ENCODE measurements at places on chromosomes 7 and 10.

DNA sequence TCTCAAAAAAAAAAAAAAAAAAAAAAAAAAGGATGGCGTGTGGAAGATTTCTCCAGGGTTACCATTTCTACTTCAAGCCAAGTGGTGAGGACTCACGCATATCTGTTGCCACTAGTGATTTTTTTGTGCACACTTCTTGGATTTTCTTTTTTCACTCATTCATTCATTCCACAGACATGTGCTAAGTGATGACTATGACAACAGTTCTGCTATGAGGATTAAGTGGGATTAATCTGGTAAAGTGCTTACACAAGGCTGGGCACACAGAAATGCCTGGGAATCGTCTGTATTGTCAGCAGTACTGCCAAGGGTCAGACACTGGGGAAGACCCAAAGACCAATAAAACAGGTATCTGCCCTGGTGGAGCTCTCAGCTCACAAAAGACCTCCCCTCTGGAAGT, 6.3 kb upstream of the OPN1SW start:
- DNase-seq: no peak

DNA sequence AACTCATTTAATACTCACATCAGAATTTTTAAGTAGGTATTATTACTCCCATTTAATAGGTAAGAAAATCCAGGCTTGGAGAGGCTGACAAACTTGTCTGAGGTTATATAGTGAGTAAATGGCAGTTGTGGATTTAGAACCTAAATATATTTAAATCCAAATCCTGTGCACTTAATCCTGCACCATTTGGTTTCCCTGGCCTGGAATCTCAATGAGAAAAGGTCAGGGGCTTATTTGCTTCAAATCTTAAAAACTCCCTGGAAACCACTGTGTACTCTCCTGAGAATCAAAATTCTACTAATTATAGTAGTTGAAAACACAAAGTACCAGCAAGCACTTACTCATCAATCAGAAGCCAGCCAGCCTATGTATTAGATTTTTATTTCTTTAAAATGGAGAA, 97.7 kb downstream of the DNMBP start:
- DNase-seq: no peak

DNA sequence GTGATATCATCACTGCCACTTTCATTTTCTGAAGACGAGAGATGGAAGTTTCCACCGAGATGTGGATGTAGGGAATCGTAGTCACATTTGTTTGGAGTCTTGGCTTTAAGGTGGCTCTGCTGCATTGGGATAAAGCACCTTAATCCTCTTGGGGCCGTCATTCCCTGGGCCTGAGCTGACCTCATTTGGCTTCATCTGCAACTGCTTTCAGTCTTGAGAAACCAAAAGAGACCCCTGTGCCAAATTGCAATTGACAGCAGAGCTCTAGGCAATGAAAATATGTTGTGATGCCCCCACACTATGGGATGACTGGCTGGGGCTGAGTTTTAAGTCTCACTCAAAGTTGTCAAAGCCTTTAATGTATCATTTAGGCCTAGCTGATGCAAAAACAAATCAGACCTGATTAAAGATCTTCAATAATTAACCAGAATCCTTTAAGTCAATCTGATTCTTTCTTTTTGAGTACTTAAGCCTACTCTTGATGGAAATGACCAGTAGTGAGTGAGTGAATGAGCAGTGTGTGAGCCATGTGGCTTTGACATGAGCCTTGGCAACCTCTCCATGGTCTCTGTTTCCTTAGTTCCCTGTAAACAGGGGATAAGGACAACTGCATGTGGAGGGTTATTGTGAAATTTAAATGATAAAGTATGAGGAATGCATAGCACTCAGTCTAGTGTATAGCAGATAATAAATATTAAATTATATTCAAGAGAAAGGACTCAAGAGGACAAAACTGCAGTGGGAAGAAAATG, 155.0 kb downstream of the BMPER start:
- no peak for DNase-seq

- DNase-seq: no peak
Measured at GRCh38 chr10:91634246-91634645, 1.4 kb upstream of the PPP1R3C start.

GRCh38 chr7:158606129-158606528, 18.5 kb upstream of the PTPRN2 start:
- DNase-seq: no peak

- no peak for DNase-seq
Measured at GRCh38 chr7:50358041-50358705, 53.7 kb downstream of the IKZF1 start.

GRCh38 chr10:57593983-57594573, 673.6 kb downstream of the IPMK start:
- DNase-seq: no peak

- no peak for DNase-seq
Measured at GRCh38 chr10:70685455-70685911, 13.2 kb downstream of the ADAMTS14 start.

GRCh38 chr7:128912281-128912680, 1.8 kb upstream of the KCP start:
- DNase-seq: peak; percentile 9

GRCh38 chr10:113007821-113008220, 57.8 kb downstream of the TCF7L2 start:
- DNase-seq: no peak

GRCh38 chr10:95247200-95247880, 43.5 kb downstream of the PDLIM1 start:
- DNase-seq: no peak

DNA sequence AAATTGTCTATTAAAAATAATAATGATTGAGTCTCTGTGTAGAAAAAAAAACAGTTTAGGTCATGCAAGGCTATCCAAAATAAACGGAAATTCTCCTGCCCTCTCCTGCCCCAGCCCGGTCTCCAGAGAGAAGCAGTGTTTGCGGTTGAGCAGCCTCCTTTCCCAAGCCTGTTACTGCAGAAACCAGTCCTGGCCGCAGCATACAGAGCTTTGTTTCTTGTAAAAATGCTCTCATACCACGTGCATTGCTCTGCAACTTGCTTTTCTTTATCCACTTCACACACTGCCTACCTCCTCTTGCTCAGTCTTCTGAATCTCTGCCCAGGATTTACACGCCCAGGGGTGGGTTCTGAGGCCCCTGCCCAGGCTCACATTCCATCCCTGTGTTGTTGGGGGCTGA, 34.4 kb upstream of the CUL1 start:
- peak; percentile 64 for DNase-seq

DNA sequence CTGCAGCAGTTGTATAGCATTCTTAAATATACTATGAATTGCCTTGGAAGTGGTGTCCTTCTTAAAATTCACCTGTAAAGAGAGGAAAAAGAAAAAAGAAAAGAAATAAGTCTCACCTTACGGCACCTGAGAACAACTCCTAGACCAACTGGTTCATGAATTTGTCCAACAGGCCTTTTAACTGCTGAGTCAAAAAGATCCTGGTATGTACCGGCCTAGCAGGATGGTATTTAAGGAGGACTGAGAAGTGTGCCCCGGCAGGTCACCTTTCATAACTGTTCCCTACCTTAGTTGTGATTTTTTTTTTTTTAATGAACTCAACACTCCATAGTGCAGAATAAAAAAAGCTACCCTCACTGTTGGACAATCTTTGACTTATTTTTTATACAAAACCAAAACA, 25.8 kb downstream of the STN1 start:
- DNase-seq: no peak

All from femur (tissue), 1 donor.